K562 (cell line): ENCODE measurements at places on chromosomes 3 and 15.

DNA sequence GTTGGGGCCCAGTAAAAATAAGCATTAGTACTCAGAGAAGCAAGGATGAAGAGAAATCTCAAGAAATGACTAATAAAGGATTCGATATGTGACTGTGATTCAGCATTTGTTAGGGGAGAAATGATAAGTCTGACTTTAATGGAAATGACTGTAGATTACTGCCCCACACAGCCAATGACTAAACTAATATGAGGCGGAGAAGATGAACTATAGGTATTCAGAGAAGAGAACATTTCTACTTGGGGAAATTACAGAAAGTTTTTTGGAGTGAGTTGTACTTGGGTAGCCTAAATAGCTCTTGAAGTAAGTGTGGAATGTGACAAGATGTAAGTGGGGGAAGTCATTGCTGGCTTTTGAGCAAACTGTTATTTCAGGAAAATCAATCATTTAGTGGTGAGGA lies 380.0 kb downstream of the PDCD6IP start:
- DNase-seq, result no peak

GRCh38 chr3:196632046-196632751 lies 7.3 kb upstream of the NRROS start:
- peak; percentile 95 for DNase-seq

- no peak for DNase-seq
Observed at GRCh38 chr3:150210461-150211110, 197.5 kb upstream of the TSC22D2 start.

DNA sequence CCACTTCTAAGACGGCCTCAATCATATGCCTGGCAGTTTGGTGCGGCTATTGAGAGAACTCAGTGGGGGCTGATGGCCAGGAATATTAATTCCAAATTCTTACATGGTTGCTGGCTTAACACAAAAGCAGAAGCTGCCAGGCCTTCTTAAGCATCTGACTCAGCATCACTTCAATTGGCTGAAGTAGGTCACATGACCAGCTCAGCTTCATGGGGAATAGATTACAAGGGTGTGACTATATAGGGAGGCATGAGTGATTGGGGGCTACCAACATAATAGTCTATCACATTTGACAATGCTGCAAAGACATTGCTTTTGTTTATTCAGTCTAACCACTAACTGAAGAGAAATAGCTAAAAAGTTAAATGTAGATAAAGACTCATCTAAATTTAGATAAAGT lies 101.6 kb upstream of the ANKRD28 start:
- peak; percentile 28 for DNase-seq

GRCh38 chr3:181488536-181488935 lies 223.2 kb upstream of the SOX2 start:
- DNase-seq, result no peak

DNA sequence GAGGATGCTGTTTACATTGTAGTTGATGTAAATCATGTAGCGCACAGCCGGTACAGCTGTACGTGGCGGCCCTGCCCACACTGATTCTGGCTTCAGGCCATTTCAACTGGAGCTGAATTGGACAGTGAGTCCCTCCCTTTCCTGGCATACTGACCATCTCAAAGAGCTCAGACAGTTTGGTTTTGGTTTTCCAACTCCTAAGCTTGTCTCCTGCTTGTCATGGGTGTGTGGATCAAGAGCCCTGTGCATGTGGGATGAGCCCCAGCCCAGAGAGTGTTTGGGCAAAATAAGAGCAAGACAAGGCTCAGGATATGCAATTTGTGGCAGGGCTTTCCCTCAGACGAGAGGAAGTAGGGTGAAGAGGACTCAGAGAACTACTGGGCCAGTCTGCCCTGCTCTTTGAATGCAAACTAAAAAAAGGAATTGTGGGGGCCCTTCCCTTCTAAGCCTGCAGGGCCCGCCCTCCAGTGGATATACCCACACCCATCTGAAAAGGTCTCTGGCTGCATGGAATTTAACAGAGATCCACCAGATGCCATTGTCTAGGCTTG lies 13.3 kb downstream of the ITGA11 start:
- peak; percentile 4 for DNase-seq

DNA sequence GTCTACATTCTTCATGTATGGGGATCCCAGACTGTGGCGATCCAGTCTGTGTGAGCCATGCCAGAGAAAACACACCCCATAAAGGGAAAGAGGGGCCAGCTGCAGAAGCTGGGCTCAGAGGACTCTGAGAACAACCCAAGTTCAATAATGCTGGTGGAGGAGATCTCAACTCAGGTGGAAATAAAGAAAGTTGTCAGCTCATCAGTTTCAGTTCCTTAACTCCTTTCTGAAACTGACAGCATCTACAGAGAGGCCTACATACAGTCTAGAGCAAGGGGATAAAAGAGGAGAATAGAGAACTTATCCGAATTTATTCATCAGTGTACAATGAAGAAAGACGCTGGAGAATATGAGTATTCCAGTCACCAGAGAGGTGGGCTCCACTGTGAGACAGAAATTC lies 77.0 kb downstream of the NTRK3 start:
- DNase-seq, result no peak

DNA sequence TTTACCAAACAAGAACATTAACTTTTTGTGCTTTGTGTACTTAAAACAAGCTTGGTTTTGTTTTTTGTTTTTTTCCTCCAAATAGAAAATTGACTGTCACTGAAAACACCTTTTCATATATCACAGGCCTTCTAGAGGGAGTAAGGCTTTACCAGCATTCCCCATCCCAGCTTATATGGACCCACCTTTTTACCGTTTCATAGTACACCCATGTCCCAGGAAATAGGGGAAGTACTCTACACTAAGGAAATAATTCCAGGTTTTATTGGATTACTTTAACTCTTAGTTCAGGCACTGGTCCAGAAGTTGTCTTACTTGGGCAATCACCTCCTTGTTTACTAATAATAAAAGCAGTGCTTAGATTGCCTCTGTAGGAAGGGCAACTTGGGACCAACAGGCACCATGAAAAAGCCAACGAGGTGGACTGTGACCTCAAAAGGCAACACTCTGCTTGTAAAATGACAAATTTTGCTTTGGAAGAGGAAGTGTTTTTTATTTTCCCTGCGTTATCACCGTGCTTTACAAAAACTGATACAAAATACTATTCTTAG lies 26.2 kb downstream of the HMG20A start:
- no peak for DNase-seq

DNA sequence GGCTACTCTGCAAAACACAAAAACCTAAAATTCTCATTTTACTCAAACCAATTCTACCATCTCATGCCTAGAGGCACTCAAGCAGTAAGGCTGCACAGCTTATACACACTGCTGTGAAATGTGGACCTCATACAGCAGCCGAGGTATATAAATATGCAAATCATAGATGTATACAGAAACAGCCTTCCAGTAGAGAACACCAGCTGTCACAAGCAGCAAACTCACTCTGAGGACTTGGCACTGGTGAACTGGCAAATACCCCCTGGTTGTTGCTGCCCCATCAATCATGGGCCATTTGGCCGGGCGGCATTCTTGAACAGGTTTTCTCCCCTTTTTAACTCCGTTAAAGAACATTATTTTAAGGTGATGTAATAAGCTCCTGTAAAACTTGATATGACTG lies 378.0 kb downstream of the LSAMP start:
- no peak for DNase-seq

DNA sequence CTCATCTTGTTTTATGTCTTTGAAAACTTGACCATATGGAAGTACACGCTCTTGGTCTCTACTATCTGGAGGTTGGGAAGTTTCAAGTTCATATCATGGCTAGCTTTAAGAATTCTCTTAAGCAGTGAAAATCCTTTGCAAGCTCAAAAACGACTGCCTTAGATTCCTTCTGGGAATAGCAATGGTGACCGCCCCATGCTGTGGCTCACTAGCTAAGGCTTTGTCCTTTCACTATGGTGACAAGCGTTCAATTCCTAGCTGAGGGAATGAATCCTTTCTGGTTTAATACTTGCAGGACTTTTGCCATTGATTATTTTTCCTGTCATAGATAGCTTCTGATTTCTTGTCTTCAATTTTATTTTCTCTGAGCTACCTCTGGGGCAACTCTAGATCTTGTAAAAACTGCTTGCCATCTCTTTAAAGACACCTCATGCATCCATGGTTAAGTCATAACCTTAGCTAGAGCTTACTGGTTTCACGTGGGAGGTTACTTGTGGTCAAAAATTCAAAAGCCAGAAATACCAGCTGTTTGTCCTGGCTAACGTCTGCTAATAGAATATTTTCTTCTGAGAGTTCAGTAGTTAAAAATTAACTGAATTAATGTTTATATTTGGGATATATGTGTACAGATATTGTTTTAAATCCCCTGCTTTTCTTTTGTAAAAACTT lies 673.4 kb upstream of the CBLB start:
- DNase-seq, result no peak

- DNase-seq, result peak; percentile 60
Observed at GRCh38 chr3:149180057-149180573, 41.5 kb downstream of the CP start.

DNA sequence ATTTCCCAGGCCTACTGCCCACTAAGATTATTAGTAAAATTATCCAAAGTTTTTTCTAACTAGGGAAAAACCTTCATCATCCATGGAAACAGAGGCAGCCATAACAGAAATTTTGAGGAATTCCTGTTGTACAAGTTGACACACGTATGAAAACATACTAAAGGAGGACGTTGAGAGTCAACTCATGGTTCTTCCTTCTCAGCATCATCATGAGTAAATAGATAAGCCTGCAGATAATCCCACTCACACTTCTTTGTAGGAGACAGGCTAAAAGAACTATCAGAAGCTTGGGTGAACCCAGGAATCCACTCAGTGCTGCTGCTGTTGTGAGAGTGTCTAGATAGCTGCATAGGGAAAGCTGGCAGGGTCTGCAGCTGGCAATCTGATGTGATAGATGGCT lies 694.8 kb upstream of the NR2F2 start:
- peak; percentile 23 for DNase-seq

DNA sequence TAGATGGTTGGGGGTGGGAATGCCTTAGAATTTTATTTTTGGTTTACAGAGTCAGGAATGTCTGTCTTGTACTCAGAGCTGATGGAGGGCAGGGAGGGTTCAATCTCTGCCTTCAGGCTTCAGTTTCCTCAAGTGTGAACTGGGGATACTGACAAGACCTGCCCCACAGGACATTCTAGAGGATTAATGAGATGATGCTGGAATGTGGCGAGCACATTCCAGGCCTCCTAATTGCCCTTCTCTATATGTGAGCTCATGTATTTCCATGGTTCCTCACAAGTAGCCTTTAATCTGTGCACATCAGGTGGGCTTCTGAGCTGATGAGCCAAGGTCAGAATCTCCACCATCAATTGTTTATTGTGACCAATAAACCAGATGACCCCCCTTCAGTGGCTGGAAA lies 90.4 kb downstream of the CACNA2D3 start:
- DNase-seq, result no peak

DNA sequence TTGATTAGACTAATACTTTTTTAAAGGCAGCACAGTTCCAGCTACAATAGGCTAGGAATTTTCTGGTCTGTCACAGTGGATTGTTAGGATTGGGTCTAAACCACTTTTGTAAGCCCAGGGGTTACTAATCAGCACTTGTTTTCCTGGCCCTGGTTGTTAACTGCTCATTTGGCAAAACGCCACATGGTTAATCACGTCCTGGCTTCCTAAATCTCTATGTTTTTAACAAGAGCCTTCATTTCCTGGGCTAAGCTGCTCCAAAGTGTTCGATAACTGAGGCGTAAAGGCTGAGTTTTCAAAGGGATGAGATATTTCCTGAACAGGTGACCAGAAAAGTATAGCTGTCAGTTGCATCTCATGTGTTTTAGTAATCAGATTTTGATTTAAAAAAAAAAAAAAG lies 38.9 kb upstream of the CLRN1 start:
- no peak for DNase-seq

GRCh38 chr3:129235344-129235917 lies 14.0 kb upstream of the COPG1 start:
- DNase-seq, result peak; percentile 5

- DNase-seq, result no peak
Observed at GRCh38 chr15:66941108-66941711, 124.2 kb upstream of the SMAD3 start.

GRCh38 chr3:96959474-96959873 lies 145.1 kb downstream of the EPHA6 start:
- DNase-seq, result no peak

- no peak for DNase-seq
Observed at GRCh38 chr3:42745291-42745745, 27.7 kb downstream of the CCDC13 start.

- DNase-seq, result no peak
Observed at GRCh38 chr3:104878395-104878794, 488.3 kb upstream of the ALCAM start.

DNA sequence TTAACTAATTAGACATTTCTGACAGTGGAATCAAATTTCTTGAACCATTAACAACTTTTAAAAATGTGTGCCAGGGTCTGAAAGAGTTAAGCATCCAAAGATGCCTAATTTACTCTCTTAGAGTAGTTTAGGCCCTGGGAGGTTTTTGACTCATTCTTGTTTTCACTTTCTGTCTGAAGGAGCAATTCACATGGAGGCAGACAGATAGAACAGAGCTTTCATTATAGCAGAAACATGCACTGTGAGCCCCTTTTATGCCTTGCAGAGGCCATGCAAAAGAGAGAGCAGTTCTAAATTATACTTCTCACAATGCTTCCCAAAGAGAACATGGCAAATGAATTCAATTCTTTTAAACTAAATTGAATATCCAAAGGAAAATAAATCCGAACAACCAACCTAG lies 554.8 kb downstream of the MFSD1 start:
- no peak for DNase-seq

GRCh38 chr3:175349168-175349567 lies 490.0 kb downstream of the NAALADL2 start:
- no peak for DNase-seq

DNA sequence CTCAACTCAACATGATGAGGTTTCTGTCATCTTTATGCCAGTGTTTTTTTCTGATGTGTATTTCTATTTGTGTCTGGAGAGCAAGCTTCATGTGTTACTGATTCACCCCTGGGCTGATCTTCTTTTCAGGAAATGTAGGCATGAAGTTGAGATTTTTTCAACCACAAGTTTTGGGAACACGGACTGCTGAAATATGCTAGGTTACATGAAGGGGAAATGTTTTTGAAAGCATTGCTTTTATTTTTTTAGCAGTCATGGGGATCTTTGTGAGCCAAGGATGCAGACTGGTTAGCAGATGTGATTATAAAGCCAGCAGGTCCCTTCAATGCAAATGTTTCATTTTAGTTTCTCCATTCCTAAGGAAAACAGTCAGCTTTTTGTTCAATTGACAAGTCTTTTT lies 219.3 kb upstream of the COL8A1 start:
- no peak for DNase-seq

- no peak for DNase-seq
Observed at GRCh38 chr3:168473334-168473890, 377.7 kb upstream of the GOLIM4 start.

DNA sequence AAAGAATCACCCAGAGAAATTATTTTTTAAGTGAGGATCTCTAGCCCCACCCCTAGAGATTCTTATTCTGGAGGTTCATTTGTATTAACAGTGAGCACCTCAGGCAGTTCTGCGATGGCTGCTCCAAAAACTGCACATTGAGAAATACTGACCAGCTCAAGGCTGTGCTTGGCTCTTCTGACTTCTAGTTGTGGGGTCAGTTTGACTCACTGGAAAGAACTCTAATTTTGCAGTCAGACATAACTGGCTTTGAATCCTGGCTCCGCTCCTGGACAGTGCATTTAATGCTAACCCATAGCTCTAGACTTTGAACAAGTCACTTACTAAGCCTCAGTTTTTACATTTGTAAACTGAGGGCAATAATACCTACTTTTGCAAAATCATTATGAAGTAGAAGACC lies 123.6 kb upstream of the SKOR1 start:
- DNase-seq, result no peak

- DNase-seq, result no peak
Observed at GRCh38 chr15:91795235-91795634, 58.3 kb upstream of the SLCO3A1 start.
